ENCODE measurements at places on chromosomes 4 and X.

- no peak for DNase-seq
These were observed 79.7 kb upstream of the OTUD4 start for GRCh38 chr4:145260091-145260490.

- DNase-seq = no peak
These were observed 8.6 kb upstream of the TSPAN7 start for GRCh38 chrX:38552721-38553120.

DNA sequence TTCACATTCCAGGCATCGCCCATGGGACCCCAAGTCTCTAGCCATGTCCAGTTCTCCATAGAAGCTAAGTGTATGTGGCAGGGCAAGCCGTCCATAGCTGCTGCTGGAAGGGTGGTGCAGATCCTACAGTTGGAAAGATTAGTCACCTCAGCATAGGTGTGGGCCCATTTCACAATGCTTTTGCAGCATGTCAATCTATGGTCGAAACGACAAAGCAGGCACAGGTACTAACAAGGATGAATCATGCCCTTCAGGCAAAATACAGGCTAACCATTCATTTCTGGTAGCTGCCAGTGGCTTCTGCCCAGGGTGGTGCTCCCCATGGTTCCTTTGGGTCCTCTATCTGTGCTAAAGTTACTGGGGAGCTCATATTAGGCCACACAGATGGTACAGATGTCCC, 225.2 kb downstream of the ADGRL3 start:
- no peak for DNase-seq

DNA sequence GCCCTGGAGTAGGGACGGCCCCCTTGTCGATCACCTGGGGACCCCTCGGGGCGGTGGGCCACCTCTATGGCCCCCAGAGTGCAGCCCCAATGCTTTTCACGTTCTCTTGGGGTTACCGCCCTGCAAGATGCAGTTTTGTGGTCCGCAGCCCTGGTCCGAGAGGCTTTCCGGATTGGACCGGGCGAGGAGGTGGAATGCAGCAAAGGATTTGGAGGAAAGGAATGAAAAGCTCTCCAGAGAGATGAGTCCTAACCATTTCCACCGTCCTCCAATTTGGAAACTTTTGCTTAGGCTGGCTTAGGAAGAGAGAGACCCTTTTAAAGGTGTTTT, 601 bp downstream of the SLC25A43 start:
- peak; percentile 77 for DNase-seq

GRCh38 chr4:18914182-18914581, 892.6 kb upstream of the LCORL start:
- no peak for DNase-seq

- DNase-seq = no peak
These were observed 11.7 kb upstream of the FREM3 start for GRCh38 chr4:143712155-143712550.

- no peak for DNase-seq
These were observed 94.5 kb downstream of the FNIP2 start for GRCh38 chr4:158863296-158863695.

DNA sequence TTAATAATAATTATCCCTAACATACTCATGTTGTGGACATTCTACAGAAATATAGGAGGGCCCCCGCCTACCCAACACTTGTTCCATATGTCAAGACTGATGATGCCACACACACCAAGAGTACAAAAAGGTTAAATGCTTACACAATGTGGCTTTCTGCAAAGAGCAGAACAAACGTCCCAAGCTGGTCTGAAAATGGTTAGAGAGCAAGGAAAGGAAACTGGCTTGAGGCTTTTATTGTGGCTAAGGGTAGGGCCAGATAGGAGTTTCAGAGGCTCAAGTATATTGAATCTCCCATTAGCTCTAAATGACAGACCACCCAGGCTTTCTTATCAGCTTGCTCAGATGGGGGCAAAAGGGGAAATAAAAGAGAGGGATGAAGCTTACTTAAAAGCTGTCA, 134.1 kb upstream of the C1QTNF7 start:
- no peak for DNase-seq

DNA sequence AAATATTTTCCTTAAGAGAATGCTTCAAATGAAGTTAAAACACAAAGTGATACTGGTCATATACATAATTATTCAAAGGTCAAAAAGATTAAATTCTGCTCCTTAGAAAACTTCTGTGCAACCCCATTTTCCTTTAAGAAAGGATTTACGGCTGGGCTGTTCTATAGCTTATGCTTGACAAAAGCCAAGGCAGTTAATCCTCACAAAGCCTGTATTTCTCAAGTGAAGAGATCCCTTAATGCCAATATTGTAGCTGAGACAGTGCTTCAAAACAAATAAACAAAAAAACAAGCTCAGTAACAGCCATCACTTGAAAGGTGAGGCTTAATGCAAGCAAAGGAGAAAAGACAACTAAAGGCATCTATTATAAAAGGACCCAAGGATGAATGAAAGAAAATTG, 42.5 kb downstream of the BTC start:
- DNase-seq = no peak

- DNase-seq = no peak
These were observed 175.3 kb downstream of the TSPAN5 start for GRCh38 chr4:98482847-98483806.

GRCh38 chr4:145319751-145320150, 139.4 kb upstream of the OTUD4 start:
- no peak for DNase-seq

DNA sequence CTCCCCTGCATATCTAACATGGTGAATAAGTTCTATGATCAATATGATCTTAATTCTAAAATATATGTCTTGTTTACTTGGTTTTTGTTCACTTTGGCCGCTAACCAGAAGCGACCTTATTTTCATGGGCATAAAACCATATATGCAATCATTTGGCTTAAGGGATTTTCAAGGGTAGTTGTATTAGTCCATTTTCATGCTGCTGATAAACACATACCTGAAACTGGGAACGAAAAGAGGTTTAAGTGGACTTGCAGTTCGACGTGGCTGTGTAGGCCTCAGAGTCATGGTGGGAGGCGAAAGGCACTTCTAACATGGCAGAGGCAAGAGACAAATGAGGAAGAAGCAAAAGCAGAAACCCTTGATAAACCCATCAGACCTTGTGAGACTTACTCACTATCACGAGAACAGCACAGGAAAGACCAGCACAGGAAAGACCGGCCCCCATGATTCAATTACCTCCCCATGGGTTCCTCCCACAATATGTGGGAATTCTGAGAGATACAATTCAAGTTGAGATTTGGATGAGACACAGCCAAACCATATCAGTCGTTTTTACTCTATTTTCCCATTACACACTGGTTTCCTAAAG, 114.3 kb upstream of the CPEB2 start:
- no peak for DNase-seq

DNA sequence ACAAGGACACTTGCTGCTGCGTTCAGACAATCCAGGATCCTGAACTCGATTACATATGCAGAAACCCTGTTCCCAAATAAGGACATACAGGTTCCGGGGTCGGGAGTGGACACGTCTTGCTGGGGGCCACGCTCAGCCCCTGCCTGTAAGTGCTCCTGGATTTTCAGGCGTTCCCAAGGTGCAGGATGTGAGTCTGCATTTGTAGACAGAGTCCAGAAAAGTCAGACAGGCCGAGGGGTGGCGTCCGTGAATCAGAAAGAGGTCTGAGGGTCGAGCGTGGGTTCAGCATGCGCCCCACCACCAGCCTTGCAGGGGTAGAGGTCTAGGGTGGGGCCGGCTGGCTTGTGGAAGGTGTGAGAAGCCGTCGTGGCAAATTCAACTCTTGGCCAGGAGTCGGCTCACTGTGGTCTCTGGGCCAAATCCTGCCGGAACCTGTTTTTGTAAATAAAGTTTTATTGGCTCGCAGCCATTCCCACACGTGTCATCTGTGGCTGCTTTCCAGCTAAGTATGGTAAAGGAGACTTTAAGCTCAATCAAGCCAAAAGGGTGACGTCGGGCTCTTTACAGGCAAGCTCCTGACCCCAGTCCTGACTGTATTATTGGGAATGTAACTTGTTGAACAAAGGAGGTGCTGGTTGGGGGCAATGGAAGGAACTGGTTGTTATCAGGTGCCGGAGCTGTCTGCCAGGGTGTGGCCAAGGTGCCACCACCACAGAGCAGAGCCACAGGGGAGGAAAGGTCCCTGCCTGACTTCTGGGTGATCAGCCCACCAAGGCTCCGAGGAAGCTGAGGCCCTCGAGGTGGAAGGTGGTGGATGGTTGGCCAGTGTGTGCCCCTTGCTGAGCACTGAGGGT, 7.4 kb downstream of the DOK7 start:
- no peak for DNase-seq

DNA sequence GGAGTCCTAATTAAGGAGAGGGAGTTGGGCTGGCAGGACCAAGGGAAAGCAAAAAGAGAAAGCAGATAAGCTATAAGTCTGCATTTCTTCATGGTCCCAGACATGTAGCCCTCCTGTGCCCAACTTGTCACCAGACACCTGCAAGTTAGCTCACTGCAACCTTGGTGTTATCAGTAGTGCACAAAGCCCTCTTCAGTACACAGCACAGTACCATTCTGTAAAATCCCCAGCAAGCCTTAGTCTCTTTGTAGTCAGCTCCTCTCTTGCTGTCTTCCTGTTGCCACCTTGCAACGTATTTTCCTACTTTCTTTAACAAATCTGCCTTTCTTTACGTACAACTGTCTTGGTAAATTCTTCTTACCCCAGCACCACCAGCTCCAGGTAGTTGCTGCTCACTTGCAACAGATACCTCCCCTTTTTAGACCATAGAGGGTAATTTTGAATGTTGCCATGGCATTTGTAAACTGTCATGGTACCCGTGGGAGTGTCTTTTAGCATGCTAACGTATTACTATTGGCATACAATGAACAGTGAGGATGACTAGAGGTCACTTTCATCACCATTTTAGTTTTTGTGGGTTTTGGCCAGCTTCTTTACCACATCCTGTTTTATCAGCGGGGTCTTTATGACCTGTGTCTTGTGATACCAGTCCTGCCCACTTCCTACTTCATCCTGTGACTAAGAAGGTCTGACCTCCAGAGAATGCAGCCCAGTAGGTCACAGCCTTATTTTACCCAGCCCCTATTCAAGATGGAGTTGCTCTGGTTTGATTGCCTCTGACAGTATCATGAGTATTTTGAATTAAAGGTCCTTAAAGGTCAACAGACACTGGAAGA, 28.3 kb upstream of the AP1S2 start:
- no peak for DNase-seq

DNA sequence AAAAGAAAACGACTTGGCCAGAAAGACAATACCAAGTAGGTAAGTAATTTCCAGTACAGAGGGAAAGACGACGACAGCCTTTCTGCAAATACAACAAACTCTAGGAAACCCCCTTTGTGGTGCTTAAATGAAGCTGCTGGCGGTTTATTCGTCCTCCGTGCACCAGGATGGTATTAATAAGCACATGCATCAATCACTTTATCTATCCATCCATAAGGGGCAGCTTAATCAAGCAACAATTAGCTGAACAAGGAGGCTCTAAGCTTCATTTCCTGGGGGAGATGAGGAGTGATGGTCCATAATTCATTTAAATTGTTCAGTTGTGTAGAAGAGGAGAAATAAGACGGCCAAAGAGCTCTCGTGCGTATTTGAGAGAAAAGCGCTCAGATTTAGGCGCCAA, 26.2 kb downstream of the IRF2 start:
- DNase-seq = no peak

DNA sequence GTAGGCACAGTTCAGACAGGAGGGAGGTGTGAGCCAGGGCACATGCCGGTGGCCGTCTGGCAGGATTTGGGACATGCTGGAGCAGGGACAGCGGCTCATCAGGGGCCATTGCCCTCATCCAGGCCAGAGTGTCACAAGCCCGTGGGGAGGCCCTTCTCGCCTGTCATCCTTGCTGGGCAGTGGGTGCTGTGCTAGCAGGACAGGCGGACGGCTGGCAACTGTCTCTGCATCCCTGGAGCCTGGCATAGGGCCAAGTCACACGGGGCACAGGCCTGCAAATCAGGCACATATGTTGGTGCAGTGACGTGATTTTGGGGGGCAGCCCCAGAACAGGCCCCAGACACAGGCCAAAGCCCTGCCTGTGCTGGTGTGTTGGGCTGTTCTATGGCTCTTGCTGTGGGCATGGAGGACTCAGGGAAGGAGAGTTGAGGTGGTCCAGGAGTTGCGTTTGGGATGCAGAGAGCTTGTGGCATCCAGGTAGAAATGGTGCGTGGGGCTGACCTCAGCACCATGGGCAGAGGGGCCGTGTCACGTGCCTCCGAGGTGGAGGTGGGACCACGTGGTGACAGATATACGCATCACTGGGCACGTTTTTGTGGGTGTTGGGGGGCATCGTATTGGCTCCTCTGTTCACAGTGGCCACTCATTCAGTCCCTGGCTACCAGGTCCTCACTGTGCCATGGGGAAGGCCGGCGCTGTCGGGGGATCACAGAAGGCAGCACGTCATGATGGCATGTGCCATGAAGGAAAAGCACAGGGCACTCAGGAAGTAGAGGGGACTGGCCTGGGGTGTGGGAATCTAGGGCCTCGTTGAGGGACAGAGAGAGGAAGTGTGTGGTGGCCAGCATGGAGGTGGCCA, 14.6 kb upstream of the MSANTD1 start:
- DNase-seq = no peak

DNA sequence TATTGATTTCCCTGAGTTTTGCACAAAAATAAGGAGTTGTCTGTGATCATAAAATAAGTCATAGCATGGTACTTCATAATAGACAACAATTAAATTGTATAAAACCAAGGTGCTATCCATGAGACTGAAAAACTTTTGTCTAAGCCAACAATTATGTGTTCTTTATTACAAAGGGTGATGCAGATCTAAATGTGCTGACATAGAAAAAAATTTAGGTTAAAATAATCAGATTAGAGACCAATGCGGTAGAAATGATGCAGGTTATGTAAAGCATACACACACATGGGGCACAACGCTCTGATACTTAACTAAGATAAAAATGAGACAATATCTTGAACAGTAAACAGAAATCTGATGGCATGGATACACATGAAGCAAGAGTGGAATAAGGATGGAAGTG, 113.3 kb downstream of the PWWP3B start:
- DNase-seq = no peak

DNA sequence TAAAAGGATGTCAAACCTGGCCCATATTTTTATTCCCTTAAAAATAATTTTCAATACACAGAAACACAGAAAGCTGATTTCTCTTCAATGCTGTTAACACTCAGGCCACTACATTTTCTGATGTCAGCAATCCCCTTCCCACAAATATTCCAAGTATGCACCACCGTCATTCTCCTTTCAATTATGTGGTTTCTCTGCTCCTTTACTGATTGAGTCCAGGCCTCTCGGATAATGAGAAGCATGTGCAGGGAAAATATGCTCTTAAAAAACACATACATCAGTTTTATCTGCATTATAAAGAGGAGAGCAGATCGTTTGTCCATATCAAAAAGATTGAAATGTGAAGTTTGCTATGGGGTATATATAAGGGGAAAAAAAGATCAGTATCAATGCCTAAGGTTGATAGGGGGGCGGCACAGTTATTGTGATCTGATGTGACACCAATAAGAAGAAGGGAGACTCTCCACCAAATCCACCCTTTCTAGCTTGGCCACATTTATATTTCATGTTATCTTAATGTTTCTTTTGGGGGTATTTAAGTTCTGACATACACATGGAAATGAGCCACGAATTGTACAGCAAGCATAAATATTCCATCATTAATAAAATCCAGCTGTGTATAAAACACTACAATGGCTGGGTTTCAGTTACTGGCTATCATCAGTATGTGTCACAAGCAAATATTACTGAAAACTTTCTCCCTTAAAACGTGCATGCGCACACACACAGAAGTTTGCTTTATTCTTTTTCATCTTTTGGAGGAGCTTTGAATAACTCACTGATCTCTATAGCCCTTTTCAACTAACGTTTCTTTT, 6.4 kb downstream of the AMOT start:
- peak; percentile 26 for DNase-seq

- peak; percentile 89 for DNase-seq
These were observed at the start of gene ADGRA3 for GRCh38 chr4:22515888-22516541. ADGRA3 (minus strand) TSS chr4:22516066; CDS start chr4:22515784, 282 bp downstream.

All from AG08396 (cell line).